ENCODE measurements at places on chromosomes 11 and 22.

DNA sequence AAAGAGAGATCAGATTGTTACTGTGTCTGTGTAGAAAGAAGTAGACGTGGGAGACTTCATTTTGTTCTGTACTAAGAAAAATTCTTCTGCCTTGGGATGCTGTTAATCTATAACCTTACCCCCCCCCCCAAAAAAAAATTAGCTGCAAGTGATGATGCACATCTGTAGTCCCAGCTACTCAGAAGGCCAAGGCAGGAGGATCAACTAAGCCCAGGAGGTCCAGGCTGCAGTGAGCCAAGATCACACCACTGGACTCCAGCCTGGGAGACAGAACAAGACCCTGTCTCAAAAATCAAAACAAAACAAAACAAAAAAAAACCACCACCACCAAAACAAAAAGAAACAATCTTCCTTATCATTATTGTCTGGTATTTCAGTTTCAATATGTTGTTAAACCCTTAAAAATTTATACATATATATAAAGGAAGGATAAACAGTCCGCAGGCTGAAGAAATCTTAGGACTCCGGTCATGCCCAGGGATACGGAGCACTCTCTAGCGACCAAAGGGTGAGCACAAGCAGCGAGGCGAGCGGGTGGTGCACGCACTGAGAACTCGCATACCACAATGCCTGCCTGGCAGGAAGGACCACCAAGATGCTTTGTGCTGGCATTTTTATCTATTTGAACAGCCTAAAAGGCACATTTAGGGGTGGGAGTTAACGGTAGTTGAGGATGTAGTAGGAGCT lies 6.4 kb downstream of the POLDIP3 start:
- DNase-seq, result no peak

DNA sequence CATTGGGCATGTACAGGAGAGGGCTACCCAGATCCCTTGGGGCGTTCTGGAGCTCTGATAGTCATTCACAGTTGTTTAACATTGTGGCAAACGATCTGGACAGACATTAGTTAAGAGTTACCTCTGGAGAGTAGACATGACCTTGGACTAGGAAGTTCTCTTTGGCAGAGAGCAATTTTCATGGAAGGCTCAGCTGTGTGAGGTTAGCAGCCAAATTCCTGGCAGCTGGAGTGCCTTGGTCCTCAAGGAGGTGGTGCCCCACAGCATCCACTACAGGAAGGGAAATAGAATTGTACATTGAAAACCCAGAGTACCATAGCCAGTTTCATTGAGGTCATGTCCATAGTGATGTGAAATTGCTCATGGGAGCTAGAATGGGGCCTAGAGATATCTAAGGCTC lies 82.8 kb downstream of the BLID start:
- no peak for DNase-seq

DNA sequence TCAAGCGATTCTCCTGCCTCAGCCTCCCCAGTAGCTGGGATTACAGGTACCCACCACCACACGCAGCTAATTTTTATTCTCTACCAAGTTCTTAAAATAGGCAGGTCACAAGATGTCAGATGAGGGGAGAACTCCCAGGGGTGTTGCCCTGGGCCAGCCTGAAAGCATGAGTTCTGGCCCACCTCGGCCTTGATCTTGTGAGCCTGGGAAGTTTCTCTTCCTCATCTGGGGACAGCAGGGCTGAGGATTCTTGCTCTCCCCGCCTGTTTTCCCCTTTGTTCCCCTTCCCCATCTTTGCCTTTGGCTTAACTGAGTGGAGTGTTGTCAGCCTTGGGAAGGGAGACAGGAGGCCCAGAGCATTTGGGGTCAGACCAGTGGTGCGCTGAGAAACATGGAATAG lies 3.5 kb downstream of the PDXP start:
- no peak for DNase-seq

DNA sequence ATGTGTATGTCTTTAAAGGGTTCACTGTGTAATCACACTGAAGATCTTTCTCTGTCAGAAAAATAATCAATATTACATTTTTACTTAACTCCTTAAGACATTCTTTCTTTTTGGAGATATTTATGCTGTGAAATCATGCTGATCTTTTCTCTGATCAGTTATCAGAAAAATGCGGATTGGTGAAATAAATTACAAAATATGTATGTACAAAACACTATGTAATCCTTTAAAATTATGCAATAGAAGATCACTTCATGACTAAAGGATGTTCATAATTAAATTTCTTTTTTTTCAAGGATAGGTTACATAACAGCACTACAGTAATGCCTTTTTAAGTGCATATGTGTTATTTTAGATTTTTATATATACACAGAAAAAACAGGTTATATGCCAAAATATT lies 24.7 kb downstream of the BTBD10 start:
- DNase-seq, result no peak

DNA sequence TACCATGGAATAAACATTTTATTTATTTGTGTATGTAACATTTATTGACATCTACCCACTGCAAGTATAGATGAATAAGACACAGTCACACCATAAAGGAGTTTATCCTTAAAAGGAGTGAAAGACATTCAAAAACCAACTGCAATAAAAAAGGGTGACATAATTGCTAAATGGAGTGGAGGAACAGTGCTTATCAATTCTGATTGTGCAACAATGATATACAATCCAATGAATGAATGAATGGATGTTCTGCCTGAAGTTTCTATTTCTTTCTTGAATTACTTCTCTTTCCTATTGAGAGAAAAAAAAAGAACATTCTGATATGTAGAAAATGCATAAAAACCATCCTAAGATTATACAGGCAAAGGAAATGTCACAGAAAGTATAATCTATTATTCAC lies 10.0 kb downstream of the MMP7 start:
- no peak for DNase-seq

DNA sequence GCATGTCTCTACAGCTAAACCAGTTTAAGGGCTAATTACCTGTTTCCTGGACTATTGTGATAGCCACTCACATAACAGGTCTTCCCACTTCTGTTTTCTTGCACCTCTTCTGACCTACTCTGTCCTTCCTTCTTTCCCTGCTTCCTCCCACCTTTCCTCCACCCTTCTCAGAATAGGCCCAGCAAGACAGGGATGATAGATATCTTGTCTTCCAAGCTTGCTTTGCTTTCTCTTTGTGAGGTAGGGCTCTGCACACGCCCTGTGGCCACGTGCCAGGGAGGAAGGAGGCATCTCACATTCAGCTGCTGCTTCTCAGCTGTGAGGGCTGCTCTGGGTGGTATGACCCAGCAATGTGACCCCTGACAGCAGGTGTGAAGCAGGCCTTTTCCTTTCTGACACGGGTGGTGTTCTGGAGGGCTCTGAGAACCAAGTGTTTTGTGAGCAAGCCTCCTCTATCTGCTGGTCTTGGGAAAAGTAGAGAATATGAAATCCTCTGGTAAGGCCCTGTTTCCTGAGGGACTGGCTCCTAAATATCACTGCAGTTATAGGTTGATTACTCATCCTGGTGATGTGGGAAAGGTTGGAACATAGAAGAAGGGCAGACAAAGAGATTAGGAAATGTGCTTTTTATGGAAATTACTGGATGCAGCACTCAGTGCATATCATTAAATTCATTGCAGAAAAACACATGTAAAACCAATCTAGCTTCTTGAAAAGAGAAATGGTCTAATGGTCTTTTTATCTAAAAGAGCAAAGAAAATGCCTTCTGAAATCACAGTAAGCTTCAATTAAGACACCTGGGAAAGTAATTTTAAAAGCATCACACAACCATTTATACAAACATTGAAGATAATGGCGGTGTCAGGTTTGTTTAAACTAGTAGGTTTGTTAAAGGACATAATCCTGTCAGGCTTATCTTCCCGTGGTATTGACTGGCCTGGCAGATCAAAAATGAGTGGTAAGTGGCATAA lies 8.5 kb downstream of the AMOTL1 start:
- no peak for DNase-seq

GRCh38 chr11:132024587-132025295 lies 654.3 kb downstream of the NTM start:
- DNase-seq, result peak; percentile 26

- DNase-seq, result no peak
Observed at GRCh38 chr11:6737872-6738466, 33.8 kb downstream of the OR2AG2 start.

- DNase-seq, result peak; percentile 24
Observed at GRCh38 chr22:45318558-45319323, 9.0 kb downstream of the FAM118A start.

GRCh38 chr11:75301131-75301530 lies 50.3 kb downstream of the ARRB1 start:
- no peak for DNase-seq

DNA sequence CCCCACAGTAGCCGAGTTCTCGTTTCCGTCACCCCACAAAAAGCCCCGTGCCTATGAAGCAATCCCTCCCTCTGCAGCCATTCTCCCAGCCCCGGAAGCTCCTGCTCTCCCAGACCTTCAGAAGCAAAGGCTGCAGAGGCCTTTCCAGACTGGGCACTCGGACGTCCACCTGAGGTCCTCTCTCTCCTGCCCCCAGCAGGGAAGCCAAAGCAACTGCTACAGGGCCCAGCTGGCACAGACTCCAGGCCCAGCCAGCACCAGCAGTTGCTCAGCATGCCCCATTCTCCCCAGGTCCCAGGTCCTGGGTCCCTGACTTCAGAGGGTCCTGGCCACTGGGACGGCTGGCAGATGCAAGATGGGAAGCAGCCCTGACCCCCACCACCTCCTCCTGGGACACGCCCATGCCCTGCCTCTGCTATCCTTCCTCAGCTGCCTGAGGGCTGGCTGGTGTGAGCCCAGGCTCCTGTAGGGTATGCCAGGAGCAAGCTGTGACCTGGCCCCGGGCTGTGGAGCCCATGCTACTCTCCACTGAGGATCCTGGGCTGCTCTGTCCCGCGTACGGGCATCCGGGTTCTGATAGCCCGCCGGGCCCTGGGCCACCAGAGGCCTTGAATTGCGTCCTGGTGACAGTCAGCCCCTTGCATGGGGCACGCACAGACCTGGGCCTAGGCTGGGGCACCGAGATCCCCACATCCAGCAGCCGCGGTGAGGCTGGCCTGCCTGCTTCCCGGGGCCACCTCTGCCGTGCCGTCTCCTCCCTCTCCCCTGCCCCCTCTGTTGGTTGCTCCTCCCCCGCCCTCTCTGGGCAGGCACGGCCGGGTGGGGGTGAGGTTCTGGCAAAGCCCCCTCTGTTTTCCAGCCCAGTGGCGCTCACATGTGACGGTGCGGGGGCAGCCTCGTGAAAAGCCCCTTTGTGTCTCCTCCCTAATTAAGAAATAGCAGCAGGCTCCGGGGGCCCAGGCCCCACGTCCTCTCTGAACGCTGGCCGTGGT lies 1310.3 kb downstream of the BRD1 start:
- no peak for DNase-seq

GRCh38 chr11:114196997-114197703 lies 99.0 kb upstream of the NNMT start:
- DNase-seq, result no peak

DNA sequence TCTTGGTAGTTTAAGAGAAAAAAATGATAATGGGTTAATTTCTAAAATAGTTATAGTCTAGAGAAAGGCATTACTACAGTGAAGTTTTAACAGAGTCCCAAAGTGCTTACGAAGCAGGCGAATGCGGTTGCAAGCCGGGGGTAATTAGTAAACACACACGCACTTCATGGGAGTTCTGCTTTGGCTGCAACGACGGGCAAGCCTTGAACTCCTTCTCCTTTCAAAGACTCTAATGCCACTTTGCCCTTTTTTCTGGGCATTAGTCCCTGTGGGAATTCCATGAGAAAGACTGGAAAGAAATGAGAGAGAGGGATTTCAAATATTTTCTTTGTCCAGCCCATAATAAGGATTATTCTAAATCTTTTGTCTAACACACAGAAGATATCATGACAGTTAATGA lies 66.1 kb downstream of the TENM4 start:
- DNase-seq, result no peak

DNA sequence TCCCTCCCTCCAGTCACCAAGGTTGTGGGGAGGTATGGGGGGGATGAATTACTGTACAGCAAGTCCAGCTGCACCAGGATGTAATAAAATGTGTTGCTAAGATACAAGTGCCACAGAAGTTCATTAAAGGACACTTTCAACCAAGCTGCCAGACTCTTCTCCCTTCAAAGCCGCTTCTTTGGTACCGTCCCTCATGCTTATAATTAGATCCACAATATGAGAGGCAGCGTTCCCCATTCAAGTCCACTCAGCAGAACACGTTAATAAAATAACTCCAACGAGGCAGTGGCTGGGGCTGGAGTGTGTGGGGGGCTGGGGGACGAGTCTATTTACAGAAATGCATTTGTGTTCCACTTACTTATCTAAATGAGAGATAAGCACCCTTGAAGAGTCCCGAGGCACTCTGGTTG lies 14.7 kb downstream of the PHF21B start:
- DNase-seq, result no peak
